Ascending aorta (tissue), 2 donors: ENCODE measurements at places on chromosomes 11 and 22.

DNA sequence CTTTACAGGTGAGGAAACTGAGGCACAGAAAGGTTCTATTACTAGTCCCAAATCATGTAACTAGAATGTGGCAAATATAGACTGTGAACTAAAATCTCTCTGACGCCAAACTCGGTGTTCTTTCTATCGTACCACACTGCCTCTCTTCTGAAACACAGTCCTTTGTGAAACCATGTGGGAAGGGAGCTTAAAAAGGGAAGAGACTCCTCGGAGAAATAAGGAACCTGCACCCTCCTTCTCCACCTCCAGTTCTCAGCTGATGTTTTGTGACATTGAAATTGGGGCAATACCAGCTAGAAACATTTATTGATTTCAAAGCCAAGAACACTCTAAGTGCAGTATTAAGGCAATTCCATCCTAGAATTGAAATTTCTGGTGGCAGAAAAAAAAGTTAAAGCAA is 76.4 kb upstream of the DRD2 start:
- DNase-seq, result no peak

DNA sequence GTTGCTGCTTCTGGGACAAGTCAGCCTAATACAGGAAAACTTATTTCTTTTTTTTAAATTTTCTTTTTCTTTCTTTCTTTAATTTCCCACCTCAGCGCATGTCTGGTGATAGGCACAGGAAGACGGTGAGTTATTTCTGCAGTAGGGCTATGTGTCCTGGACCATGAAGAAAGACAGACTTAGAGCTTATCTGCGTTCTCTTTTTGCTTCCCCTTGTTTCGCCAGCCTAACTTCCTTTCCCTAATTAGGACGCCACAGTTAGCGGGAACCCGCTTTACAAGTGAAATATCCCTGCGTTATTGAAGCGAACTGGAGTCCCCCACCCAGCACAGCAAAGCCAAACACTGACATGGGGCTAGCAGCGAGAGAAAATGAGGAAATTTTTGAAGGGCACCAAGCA is 8.6 kb downstream of the OR6M1 start:
- no peak for DNase-seq

DNA sequence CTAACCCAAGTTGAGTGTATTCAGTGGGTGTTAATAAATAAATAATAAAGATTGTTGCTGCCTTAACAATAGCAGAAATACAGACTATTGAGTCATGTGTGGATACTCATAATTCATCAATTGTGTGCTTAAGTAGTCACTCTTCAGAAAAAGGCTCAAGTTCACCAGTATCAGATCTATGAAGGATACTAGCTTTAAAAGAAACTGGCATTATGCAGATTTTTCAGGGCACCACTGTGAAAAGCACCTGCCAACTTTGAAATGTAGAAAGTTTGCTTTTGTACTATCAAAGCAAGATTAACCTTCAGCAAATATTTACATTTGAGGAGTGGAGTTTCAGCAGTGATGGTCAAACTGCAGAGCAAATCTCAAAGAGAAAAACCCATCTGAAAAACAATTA is 20.1 kb upstream of the SYTL2 start:
- DNase-seq, result no peak

DNA sequence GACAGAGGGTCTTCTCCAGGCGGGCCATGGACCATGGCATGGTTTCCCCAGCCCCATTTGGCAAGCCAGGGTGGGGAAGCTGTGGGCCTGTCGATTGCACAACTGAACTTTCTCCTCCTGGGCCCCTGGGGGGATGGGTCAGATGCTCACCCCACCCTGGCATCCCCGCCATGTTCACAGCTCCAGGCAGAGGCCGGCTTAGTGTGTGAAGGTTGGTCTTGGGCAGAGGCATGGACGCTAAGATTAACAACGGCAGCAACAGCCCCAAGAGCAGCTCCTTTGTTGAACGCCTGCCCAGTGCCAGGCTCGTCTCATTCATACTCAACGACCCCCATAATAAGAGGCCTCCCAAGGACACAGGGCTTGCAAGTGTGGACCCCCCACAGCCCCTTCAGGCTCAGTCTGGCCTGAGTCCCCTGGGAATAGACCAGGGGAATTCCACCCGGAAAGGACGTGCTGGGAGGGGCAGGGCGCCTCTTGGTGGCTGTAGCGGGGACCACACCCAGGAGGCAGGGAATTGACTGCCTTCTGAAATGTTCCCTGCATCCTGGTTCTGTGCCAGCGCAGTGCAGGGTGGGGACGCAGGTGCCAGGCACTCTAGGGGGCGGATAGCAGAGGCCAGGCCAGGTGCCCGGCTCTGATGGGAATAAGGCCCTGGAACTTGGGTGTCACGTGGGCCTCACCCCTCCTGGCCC is 8.3 kb downstream of the TSPO start:
- DNase-seq, result no peak

DNA sequence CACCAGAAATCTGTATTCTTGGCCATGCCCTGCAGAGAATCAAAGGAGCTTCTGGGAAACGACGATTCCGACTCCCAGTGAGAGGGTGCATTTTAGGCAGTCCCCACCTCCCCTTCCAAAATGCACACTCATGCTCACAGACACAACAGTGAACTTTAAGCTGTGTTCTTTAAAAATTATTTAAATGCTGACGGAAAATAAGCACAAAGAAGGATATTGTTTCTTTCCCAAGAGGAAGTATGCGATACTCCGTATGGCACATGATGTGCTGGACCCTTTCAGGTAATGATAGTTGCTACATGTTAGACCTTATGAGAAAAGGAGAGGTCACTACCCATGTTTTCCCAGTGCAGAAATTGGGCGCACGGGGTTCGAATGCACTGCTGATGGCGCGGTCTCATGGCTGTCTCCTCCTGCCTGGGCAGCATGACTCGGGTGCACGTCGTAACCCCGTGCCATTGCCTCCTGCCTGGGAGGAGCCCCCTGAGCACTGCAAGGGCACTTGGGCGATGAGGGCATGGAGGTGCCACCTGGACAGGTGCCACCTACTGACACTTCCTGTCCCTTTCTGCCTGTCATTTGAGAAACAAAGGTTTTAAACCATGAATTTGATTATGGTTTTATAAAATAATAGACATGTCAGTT is 63.9 kb upstream of the CTTN start:
- DNase-seq, result no peak

GRCh38 chr22:24284747-24285203 is 14.1 kb downstream of the SPECC1L start:
- DNase-seq, result no peak
